ENCODE measurements at places on chromosomes 16 and 17.

DNA sequence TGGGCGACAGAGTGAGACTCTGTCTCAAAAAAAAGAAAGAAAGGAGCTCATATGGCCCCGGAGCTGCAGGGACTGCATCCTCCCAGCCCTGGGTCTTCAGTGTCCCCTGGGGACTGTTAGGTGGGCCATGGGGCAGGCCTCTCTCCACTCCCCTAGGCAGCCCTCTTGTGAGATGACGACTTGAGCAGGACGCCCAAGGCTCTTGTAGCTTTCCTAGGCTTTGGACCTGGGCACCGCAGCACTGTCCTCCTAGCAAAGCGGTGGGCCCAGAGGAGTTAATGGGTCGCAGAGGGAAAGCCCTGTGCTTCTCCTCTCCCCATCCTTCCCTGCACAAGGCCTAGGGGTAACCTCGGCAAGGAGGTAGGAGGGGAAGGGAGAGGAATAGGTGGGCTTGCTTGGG is 202.2 kb downstream of the NTN1 start:
- DNase-seq: no peak

DNA sequence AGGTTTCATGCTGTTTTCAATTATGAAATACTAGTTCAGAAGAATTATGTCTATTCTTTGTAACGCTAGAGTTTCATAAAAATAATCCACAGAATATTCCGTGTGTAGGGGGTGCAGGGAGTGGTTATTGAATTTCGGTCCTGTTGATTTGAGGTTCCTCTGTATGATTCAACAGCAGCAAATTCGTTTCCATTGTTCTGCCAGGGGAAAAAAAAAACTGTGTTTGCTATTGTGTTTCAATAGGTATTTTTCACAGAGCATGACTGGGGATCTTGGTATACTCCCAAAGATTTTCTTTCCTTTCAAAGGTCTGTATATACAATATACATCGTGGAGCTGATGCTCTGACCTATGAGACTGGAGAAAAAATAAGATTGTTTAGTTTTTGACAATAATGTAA is 15.8 kb downstream of the SHISA9 start:
- no peak for DNase-seq

DNA sequence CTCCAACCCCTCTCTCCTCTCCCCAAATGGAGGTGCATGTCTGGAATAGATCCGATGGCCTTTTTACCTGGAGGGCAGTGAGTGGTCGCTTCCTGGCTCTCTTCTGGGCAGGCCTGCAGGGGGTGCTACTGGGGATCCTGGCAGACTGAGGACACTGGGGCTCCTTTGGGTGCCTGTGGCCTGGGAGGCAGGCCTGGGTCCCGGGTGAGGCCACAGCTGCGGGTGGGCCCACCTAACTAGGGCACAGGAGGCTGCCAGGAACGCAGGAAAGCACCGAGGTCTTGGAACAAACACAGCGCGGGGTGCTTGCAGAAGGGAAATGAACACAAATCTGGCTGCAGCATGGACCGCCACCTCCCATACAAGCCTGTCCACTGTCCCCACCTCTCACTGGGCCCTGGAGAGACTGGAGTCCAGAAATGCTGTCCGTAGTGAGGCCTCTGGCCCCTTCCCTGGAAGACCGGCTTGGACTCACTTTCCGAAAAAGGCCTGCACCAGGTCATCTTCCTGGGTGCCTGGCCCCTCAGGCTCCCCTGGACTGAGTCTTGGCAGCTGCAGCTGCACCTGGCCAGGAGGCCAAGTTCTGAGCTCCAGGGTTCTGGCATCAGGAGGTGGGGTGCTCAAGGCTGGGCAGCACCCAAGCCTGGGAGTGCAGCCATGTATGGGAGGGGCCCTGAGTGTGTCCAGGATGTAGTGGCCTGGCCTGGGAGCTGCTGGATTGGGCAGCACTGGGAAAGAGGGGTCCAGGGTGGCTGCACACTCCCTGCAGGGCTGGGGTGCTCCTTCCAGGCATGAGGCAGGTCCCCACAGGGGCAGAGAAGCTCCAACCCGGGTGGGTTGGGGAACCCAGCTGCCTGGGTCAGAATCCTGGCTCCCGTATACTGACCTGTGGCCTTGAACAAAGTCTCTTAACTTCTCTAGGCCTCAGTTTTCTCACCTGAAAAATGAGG is 195.1 kb downstream of the IRF8 start:
- DNase-seq: no peak

DNA sequence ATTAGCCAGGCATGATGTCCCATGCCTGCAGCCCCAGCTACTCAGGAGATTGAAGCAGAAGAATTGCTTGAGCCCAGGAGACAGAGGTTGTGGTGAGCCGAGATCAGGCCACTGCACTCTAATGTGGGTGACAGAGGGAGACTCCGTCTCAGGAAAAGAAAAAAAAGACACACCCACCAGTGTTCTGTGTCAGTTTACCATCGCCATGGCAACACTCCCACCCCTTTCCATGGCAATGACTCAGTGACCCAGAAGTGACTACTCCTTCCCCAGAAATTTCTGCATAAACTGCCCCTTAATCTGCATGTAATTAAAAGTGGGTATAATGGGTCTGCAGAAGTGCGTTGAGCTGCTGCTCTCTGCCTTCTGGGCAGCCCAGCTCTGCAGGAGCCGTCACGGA is 4.0 kb upstream of the ZC3H18 start:
- DNase-seq: no peak

GRCh38 chr17:13962716-13963240 is 106.5 kb upstream of the COX10 start:
- no peak for DNase-seq

DNA sequence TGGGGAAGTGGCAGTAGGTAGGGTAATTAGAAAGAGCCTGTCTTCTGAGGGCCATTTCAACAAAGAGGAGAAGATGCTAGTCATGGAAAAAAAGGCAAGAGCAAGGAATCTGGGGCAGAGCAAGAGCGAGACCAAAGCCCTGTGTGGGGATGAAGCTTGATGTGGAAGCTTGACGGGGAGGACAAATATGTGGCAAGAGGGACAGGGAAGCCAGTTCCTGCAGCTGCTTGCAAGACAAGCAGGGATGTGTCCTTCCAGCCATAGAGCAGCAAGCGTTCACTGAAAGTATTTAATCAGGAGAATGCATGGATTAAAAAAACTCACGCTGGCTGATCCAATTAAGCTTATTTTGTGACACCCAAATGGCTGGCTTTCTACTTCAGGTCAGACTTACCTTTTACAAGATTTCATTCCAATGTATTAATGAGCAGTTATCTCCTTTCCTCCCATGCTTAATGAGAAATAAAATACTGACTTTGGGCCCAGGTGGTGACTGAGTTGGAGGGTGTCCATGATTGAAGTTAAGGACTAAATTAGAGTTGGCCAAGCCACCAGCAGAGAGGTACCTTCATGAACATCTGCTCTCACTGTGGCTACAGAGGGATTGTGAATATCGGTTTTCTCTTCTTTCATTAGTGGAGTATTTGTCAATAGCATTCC is 76.8 kb downstream of the ABCA8 start:
- DNase-seq: no peak

DNA sequence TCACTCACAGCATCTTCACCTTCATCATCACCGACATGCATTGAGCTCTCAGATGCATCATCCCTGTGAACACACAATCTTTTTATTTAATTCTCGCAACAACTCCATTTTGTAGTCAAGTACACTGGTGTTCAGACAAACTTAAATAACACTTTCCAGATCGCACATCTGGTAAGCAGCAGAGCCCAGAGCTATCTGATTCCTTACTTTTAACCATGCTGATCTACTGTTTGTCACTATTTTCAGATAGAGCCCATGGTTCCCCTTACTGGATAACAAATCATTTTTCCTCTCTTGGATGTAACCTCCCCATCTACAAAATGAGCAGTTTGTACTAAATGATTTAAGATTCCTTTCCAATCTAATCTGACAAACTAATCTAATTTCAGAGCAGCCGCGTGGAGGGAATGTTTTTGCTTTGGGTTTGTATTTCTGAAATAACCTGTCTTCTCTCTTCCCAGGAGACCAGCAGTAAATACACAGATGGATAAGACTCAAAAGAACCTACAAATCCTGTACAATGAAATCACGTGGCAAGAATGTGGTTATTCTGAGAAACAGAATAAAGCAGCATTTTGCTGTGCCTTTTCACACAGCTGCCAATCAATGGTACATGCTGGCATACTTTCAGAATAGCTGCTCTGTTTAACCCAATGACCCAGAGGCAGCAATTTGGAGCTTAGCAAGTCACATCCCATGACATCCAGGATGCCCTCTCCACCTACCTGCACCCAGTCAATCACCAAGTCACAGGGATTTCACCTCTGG is 72.9 kb upstream of the CCL2 start:
- no peak for DNase-seq
